ENCODE measurements at places on chromosomes 1 and 21.

GRCh38 chr1:59409549-59409948 lies 112.7 kb downstream of the FGGY start:
- DNase-seq = no peak

GRCh38 chr21:16522548-16522947 lies 792.8 kb downstream of the USP25 start:
- DNase-seq = no peak

- no peak for DNase-seq
Observed at GRCh38 chr1:43067977-43068751, 103.9 kb downstream of the EBNA1BP2 start.

GRCh38 chr1:9549955-9550546 lies 10.8 kb downstream of the SLC25A33 start:
- DNase-seq = no peak

DNA sequence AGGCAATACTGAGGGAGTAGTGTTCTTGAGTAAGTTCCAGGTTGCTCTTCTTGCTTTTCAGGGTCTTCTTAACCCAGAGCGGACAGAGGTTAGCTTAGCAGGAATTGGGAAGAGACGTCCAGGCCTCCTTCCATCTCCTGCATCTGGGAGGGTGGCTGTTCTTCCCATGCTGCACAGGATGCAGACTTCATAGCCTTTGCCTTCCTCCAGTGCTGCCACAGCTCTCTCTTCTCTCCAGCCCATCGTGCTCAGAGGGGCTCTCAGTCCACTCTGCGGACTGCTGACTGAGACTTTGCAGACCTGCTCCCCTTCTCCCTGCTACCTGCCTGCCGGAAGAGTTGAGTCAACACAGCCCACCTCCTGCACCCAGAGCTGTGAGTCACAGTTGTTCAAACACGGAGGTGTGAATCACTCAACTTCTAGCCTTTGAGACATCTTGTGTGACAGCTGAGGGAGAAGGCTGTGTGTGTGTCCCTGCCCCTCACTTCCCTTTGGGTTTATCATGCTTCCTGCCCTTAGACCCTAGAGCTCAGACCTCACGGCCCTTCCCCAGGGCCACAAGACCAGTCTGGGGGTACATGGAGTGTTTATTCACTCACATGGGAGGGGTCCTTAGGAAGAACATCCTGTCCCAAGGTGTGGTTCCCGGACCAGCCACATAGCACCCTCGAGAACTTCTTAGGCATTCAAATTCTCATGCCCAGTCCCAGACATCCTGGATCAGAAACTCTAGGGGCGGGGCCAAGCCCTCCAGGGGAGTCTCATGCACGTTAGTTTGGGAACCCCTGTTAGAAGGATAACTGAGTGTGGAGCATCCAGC lies 158.3 kb upstream of the CACNA1E start:
- peak; percentile 23 for DNase-seq

GRCh38 chr1:184197831-184198230 lies 146.3 kb downstream of the TSEN15 start:
- DNase-seq = no peak

- DNase-seq = no peak
Observed at GRCh38 chr21:43320526-43320925, 106.4 kb downstream of the SIK1 start.

- DNase-seq = no peak
Observed at GRCh38 chr1:28517649-28517999, 11.8 kb downstream of the RCC1 start.

DNA sequence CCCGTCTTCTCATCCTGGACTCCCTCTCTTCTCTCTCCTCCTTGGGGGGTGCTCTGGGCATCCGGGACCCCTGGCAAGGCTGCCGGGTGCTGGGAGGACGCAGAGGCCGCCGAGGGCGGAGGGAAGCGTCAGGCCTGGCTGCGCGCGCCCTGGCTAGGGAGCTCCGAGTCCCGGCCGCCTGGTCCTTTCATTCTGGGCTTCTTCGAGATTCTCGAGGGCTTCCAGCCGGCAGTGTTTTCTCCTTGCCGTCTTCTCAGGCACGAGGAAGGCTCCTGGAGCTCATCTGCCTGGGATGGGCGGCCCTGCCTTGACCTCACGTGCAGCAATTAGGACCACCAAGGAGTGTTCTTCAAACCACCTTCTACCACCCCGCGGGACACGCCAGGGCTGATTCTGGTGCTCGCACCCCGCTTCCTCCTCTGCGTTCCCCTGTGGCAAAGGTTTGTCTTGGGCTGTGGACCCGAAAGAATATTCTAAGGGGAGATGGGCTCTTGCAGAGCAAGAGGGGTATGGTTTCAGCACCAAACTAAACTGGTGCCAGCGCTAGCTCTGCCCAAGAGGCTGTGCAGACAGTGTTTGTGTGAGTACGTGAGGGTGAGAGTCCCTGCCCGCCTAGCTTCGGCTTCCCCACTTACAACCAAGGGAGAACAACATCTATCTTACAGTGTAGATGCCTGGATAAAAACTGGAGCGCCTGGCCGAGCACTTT lies 36.5 kb downstream of the PIK3CD start:
- DNase-seq = no peak

GRCh38 chr1:51990478-51990965 lies at the start of gene RAB3B:
TSS of gene RAB3B (minus strand) at chr1:51990700. CDS start at chr1:51977117, 13,583 bp downstream.
- peak; percentile 73 for DNase-seq

Measured in stimulated activated CD8-positive, alpha-beta memory T cell treated with anti-CD3 and anti-CD28 coated beads, Interleukin-15, amount 100 ng/mL, for 4 hours (primary cell).